ENCODE measurements at places on chromosomes 11 and 22.

DNA sequence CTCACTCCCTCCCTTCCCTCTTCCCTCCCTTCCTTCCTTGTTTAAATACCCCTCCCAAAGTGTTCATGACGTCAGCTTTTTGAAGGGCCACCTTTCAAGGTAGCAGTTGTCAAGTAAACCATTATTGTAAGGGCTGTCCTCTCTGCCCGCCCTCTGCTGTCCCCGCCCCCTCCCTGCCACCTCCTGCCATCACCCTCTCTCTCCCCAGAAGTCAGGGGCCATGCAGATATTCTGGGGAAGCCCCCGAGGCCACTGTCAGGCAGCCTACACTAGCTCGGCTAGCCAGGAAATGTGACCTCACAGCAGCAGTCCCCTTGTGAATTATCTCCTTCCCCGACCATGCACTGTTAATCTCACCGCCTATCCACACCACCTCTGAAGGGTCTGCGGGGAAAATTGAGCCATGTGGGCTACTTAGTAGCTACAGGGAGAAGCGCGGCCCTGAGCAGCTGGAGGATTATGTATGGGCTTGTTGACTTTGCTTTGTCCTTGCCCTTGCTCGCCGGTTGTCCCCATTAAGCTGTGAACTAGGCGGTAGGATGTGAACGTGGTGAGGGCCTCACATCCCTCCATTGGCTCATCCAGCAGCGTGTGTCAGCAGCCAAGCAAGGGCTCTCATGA, 42.1 kb upstream of the ATXN10 start:
- no peak for DNase-seq

GRCh38 chr11:130783323-130783722, 133.0 kb downstream of the SNX19 start:
- DNase-seq: no peak

DNA sequence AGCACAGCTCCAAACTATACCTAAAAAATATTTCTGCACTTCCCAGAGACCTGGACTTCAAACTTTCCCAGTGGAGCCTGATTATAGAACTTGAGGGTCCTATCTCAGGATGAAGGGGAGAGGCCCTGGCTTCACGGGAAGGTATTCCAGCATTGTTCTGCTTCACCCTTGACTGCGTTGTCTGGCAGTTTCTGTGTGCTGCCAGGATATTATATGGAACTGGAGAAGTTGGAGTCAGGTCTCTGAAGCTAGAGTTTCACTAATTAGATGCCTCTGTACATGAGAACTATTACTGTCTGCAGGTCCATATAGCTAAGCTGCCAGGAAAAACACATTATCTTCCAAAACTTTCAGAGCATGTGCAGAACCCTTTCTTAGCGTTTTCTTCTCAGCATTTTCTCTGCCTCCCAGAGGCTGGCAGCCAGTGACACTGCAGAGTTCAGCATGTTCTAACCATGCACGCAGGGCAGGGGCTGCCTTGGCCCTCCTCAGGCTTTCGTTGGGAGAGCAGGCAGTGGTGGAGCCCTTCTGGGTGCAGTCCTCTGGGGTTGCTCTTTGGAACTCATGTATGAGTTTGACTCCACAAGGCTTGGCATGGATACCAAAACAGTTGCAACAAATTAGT, 99.3 kb downstream of the CWC15 start:
- DNase-seq: no peak

DNA sequence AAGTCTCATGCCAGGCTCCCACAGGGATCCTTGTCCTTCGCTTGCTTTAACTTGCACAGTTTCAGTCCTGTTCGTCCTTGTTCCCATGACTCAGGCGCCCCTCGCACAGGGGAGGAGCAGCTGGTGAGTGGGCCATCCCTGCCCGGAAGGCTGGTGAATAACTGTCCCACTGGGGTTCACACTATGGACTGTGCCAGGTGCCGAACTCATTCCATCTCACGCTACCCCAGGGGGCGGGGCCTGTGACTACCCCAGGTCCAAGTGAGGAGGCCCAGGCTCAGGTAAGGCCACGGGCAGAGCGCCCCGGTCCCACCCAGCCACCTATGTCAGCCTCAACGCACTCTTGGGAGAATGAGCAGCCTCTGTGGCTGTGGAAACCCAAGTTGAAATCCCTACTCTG, 7.2 kb upstream of the CARD10 start:
- no peak for DNase-seq

- DNase-seq: no peak
These were observed 27.1 kb downstream of the ARAP1 start for GRCh38 chr11:72724851-72725723.

All from iPS DF 19.7 (cell line).